ENCODE measurements at places on chromosomes 2 and 18.

- no peak for DNase-seq
These were observed 1.3 kb upstream of the SP3 start for GRCh38 chr2:173966274-173967098.

GRCh38 chr2:219995399-219995798, 368.0 kb downstream of the SLC4A3 start:
- no peak for DNase-seq

DNA sequence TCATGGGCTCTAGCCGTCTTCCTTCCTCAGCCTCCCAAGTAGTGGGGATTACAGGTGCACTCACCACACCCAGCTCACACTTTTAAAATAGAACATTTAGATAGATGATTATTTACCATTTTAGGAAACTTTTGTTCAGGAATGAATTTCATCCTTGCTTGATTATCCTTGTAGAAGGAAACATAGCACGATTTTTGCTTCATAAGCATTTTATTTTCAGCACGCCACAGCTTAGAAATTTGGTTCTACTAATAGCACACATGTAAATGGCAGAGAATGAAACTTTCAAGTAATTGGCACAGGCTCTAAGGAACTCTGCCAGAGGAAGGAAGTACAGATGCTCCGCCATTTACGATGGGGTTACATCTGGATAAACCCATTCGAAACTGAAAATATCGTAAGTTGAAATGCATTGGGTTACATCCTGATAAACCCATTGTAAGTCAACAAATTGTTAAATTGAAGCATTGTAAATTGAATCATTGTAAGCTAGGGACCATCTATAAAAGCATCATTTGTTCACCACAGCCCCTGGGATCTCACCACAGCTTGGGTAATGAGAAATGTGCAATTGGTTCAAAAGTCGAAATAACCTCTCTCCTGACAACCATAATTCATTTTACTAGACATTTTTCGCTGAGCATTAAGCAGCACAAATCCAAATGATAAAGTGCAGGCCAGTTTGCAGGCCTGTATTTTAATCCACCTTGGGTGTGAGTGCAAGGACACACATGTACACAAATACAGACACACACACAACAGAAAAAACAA, 33.2 kb downstream of the FRZB start:
- no peak for DNase-seq

DNA sequence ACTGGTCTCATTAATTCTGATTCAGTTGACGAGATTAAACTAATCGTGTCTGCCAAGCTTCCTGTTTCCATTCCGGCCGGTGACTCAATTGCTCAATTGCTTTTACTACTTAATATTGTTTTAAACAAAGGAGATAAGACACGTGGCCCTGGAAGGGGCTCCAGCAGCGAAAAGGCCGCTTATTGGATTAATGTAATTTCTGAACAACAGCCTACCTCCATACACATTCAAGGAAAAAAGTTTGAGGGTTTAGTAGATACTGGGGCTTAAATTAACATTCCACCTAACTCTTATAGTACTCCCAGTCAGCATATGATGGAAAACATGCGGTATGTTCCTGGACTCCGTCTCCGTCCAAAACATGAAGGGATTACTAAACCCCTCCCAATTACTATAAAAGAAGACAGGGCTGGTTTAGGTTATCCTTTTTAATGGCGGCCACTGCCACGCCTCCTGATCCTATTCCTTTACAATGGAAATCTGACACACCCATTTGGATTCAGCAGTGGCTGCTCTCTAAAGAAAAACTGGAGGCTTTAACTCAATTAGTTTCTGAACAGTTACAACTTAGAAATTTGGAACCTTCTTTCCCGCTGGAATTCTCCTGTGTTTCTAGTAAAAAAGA, 27.1 kb downstream of the VPS54 start:
- no peak for DNase-seq

GRCh38 chr2:205069928-205070327, 524.7 kb downstream of the PARD3B start:
- no peak for DNase-seq

GRCh38 chr2:204018717-204019116, 82.2 kb downstream of the ICOS start:
- DNase-seq, result no peak

DNA sequence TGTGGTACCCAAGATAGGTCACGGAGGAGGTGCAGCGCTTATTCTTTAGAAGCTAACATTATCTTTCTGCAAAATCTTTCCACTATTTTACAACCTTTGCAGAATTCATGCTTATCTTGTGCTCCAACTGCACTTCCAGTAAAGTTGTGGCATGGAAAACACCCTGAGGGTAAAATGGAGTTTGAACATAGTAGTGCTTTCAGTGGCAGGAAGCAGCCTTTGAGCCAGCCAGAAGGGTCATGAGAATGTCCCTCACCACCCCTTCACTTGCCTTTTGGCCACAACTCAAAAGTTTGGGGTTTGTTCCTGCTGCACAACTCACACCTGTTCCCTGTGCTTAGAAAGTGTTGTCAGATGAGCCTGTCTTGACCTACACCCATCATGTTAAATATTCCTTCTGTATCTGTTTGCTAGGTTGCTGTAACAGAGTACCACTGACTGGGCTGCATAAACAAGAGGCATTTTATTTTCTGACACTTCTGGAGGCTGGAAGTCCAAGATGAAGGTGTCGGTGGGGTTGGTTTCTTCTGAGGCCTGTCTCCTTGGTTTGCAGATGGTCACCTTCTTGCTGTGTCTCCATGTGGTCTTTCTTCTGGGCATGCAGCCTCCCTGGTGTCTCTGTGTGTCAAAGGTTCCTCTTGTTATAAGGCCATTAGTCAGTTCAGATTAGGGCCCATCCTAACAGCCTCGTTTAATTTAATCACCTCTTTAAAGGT, 194.1 kb downstream of the SMAD7 start:
- DNase-seq, result no peak

GRCh38 chr18:45337477-45337876, 277.8 kb upstream of the SLC14A2 start:
- no peak for DNase-seq

- DNase-seq, result no peak
These were observed 74.0 kb upstream of the BCL11A start for GRCh38 chr2:60627412-60627811.

DNA sequence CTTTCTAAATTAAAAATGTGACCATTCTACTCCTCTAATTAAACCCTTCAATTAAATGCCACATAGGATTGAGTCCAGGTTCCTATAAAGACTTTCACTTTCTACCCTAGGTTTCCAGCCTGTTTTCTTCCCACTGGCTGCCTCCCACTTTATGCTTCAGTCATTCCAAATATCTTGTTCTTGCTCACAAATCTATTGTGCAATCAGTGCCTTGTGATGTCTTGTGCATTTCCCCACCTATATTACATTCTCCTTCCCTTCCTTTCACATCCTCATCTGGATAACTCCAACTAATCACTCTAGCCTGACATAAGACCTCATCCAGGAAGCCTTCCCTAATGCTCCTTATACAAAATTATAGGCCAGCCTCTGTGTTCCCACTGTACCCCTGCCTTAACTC, 281.7 kb upstream of the LRATD1 start:
- DNase-seq, result no peak

DNA sequence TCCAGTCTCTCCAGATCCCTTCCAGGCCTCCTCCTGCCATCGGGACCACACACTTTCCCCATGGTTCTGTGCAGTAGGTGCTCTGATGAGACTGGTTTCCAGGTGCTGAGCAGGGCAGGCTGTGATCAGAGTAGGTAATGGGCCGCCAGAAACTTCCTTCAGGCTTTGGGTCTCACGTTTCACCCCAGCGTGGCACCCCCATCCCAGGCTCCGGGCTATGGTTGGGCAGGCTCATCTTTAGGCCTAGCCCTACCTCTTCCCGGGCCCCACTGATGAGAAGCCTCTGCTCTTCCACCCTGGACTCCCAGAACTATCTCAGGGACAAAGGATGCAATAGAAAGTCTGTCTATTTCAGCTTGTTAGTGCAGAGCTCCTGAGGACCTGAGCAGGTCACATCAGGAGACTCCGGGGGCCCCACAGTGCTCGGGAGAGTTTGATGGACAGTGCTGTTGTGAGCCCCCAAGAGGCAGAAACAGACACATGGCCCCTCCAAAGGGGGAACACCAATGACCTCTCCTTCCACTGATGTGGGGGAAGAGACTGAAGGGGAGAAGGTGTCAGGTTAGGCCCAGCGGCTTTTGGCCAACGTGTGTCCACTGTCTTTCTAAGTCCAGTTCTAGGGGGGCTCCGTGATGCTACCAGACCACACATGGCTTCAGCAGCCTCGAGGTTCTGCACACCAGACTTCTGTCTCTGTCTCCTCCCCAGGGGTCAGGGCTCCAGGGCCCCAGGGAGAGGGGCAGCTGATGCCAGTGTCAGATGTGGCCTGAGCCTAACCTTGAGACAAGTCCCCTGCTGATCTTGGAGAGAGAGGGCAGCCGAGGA, 5.8 kb upstream of the PROM2 start:
- no peak for DNase-seq

DNA sequence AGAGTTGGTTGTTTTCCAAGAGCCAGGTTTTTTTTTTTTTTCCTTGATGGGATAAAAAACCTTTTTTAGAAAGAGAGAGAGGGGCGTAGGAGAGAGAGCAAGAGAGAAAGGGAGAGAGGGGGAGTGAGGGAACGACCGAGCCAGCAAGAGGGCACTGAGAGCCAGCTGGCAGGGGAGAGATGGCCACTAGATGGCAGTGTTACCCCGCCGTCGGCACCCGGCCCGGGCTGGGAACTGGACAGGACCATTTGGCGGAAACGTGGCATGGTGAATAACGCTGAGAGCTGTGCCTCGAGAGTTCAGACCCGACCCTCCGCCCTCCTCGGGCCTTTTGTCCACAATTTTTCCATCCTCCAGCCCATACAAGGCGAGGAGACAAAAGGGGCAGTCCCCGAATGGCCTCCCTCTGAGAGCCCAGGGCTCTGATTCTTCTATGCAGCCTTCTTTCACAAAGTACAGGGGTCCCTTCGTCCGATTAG, 286.7 kb upstream of the VRK2 start:
- peak; percentile 50 for DNase-seq

- DNase-seq, result peak; percentile 21
These were observed 15.1 kb downstream of the ACTG2 start for GRCh38 chr2:73907840-73908452.

- no peak for DNase-seq
These were observed 33.6 kb downstream of the GTF2A1L start for GRCh38 chr2:48651158-48651790.

DNA sequence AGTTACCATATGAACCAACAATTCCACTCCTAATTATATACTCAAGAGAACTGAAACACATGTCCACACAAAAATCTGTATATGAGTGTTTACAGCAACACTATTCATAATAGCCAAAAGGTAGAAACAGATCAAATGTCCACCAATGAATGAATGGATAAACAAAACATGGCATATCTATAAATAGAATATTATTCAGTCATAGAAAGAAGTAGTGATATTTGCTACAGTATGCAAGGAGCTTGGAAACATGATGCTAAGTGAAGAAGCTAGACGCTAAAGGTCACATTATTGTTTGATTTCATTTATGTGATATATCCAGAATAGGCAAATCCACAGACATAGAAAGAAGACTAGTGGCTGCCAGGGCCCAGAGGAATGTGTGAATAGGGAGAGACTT, 92.0 kb downstream of the RTTN start:
- no peak for DNase-seq

DNA sequence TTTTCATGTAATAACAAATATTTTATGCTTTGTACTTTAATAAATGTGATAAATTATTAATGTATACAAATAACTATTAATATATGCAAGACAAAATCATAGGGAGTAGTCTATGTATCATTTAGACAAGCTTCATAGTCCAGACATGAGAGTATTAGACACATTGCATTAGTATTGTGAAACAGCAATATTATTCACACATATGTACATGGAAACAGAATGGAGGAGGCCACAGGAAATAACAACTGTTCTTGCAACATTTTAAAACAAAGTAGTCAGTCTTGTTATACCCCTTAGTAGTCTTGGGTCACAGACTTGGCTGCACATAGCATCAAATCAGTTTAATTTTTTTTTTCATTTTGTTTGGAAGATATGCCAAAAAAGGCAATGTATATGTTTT, 15.8 kb downstream of the DSC1 start:
- DNase-seq, result no peak

DNA sequence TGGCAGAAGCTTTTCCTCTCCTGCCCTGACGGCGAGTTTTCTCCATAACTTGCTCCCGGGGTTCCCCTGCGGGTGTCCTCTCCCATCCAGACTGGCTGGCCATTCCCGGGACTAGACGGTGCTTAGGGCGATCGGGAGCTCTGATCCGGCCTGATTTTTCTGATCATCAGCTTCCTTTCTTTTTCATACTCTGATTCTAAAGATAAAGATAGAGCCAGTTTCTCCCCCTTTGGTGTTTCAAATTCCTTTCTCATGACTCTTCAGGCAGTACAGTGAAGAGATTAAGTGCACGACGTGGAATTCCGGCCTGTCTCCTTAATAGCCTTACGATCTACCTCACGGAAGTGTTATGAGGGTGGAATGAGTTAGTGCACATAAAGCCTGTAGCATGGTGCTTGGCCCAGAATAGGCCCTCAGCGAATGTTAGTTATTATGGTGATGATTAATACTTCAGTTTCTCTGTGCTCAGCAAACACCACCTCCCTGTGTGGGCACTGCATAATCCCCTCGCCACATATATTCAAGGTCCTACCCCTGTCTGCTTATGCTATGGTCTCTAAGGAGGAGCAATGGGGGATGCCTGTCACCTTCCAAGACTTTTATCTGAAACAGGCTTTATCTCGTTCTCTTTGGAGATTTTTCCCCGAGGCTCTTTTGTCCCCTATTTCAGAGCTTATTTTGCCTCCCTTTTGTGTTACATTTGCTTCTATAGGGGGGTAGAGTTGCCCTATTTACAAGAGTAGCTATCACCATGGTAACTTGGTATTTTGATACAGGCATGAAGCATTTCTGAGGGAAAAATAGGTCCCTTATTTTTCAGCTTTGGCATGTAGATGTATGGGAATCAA, 254.8 kb downstream of the CDH2 start:
- no peak for DNase-seq

DNA sequence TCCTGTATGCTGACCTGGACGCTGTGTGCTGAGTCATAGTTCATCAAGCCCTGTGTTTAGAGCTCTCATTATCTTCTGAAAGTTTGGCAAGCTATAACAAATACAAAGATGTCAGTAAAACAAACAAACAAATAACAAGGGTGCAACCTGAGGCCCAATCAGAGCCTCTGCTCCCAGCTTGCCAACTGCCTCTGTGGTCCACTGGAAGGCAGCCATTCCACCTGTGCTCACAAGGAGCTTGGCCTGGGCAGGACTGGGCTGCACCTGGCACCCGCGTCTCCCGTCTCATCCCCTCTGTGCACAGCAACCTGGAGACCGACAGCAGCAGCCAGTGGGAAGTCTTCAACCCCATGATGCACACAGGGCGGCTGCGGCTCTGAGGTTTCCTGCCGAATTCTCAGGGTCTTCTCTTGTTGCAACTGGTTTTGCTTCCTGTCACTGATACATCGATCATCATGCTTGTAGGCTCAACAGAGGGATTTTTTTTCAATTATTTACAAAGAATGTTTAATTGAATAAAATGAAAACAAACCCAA, 97.8 kb downstream of the TMEM18 start:
- no peak for DNase-seq

- DNase-seq, result no peak
These were observed 85.2 kb downstream of the INO80D start for GRCh38 chr2:206000776-206001175.
